ENCODE measurements at places on chromosomes 2 and 18.

GRCh38 chr2:101344137-101344536, 35.6 kb upstream of the RNF149 start:
- DNase-seq, result no peak

DNA sequence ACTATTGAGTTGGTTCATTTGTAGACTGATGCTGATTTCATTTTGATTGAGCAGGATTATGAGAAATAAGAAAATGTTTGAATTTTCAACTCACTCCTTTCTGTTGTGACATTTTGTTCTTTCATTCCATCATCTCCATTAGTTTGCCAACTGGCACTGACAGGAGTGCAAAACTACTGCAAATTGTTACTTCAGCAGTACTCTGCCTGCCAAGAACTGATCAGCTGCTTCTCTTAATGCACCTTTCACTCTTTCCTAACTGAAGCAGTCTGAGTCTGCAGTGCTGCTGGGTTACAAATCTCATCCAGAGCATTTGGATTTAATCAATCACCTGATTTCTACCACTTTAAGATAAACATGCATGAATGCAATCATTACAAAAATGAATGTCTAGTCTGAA, 70.9 kb downstream of the TMEFF2 start:
- DNase-seq, result no peak

- DNase-seq, result no peak
These were observed 110.5 kb upstream of the ZSWIM2 start for GRCh38 chr2:186959486-186959885.

DNA sequence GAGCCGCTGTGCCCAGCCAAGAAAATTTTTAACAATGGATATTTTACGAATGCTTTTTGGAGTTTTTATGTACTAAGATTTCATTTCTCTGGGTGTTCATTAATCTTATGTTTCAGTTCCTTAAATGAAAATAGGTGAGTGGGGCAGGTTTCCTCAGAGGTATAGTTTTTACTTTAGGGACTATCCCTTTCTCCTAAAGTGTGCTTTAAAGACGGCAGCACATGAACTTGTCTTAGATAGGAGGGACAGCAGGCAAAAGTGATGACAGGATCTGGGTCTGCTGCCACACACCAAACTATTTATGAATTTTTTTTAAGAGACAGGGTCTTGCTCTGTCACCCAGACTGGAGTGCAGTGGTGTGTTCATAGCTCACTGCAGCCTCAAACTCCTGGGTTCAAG, 8.0 kb upstream of the REL start:
- no peak for DNase-seq

DNA sequence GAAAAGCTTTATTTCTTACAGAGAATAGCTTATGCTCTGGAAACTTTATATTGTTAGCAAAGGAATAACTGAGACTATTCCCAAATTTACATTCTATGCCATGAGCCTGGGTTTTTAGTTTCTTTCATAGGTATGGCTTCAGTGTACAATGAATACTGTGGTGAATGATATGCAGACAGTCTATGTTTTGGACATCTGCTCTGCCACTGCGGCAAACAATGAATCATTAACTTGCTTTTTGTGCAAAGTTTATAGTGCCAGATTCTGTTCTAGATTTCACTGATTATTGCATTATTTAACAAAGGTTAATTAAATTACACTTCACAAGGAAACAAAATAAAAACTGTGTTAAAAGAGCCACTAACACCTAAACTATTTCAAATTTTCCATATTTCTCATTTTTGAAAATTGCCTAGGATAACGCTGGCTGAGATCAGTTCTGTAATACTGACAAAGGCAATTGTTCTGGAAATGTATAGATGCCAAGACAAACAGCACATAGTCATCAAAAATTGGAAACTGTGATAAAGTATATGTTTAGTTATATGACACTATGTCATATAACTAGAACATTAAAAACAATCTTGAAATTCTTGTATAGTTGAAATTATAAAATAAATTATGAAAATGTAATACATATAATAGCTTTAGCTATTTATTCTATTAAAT, 74.7 kb downstream of the ITSN2 start:
- no peak for DNase-seq

GRCh38 chr2:58120626-58121229, 74.1 kb downstream of the VRK2 start:
- DNase-seq, result no peak

GRCh38 chr2:152036611-152037469, 62.0 kb downstream of the CACNB4 start:
- peak; percentile 73 for DNase-seq

DNA sequence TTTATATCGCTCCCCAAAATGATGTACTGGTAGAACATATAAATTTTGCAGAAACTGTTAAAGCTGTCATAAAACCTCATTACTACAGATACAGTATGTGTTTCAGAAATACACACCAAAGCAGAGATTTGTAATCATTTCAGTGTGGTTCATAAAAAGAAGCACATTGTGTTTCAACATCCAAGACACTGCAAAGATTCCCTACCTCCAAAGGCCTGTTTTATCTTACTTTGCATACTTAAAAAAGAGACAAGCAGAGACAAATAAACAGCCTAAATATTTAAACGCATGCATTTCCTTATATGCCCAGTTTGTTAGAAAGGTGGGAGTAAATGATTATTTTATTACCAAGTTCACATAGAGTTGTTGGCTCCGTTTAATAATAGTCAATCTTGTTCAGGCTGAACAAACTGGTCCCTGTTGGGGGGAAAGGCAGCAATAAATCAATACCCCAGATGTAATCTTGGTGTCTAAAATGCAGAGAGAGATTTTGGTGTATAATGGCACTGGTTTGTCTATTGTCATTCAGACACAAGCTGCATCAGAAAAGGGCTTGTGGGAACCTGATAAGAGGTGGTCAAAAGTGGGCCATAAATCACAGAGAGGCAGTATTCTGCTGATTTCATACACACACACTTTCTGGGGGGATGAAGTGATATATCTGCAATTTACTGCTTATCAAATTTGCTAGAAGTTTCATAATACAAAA, 321.4 kb upstream of the ETAA1 start:
- DNase-seq, result no peak

- no peak for DNase-seq
These were observed 154.8 kb upstream of the ZNF236 start for GRCh38 chr18:76667603-76668002.

GRCh38 chr2:12334412-12334966, 382.2 kb upstream of the TRIB2 start:
- peak; percentile 18 for DNase-seq

GRCh38 chr2:234479465-234479864, 17.4 kb downstream of the ARL4C start:
- no peak for DNase-seq

GRCh38 chr2:165952085-165952484, 1.5 kb downstream of the TTC21B start:
- no peak for DNase-seq

DNA sequence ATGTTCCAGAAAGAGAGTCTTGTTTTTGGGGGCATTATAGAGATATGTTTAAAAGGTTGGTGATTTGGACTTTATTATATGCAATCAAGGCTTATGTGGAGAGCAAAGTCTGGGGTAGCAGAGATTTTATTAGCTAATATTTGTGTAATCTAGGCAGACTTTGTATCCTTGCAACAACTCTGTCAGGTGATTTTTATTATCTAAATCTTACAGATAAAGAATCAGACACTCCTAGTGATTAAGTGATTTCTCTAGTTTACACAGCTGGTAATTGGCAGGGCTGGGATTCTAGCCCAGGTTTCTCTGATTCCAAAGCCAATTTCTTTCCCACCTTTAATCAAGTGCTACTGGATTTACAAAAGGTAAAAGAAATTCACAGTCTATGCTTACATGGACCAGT, 33.3 kb upstream of the NCK2 start:
- no peak for DNase-seq

- peak; percentile 55 for DNase-seq
These were observed 1.4 kb upstream of the ANXA4 start for GRCh38 chr2:69740502-69740951.

DNA sequence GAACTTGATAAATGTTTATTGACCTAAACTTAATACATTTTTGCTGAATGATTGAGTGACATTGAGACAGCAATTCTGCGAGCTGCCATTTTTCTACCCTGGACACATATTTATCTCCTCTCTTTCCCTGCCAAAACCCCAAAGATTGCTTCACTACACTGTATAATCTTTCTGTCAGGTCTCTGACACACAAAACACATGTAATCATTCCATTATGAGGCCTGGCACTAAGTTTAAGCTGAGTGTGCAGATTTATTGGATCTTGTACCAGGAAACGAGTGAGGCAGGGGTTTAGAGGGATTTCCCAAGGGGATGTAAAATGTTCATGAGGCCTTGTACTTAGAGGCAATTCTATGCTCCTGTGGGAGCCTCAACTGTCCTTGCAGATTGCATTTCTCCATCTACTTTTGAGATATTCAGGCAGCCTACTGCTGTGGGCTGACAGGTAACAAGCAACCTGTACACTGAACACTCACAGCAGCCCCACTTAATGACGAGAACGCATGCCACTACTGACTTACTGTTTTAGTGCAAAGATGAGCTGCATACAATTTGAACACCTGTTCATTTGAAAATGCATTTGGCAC, 13.7 kb upstream of the OSR1 start:
- no peak for DNase-seq

DNA sequence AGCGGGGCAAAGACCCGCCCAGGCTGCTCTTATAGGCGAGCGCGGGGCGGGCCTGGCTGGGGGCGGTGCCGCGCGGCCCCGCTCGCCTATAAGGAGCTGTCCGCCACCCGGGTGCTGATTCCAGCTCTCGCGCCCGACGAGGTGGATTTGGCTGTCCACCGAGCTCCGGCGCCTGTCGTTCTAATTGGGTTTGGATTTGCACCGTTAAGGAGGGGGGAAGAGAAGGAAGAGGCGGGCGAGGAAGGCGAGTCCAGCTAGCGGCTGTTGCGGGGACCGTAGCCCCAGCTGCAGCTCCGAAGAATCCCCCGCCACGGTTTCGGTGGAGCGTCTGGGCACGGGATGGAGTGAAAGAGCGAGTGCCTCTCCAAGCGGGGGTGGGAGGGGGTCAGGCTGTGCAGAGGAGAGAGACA, at the start of gene CNTNAP5:
CNTNAP5 (plus strand) TSS at position 117 of the 410 bp plus-strand sequence. CDS start 364 bp downstream, outside the sequence.
- DNase-seq, result peak; percentile 52

DNA sequence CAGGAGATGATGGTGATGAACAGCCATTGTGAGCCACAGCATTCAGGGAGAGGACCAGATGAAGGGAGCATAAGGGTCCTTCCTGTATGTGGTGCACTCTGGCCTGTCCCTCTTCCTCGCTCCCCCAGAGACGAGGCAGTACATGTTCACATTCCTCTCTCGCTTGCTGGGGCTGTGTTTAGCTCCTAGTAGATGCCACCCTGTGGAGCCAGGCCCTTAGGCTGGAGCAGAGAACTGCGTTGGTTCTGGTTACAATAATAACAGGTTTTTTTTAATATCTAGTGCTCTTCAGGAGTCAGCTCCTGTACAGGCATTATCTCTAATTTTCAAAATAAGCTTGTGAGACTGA, 171.1 kb upstream of the MYT1L start:
- no peak for DNase-seq
